ENCODE measurements at places on chromosomes 12 and 14.

GRCh38 chr12:81296556-81297305 is 218.9 kb downstream of the ACSS3 start:
- H3K27ac ChIP-seq, result no peak overlapping the region

- no peaks in the 10 kb centered on the region for H3K4me1 ChIP-seq
- DNase-seq, result no peak
- peaks cover 3% of the 10 kb centered on the region for H3K36me3 ChIP-seq
- H3K27me3 ChIP-seq, result no peaks in the 10 kb centered on the region
Measured at GRCh38 chr12:99695050-99695449, 47.5 kb downstream of the GARIN6 start.

GRCh38 chr12:82605115-82605514 is 81.6 kb upstream of the TMTC2 start:
- H3K4me1 ChIP-seq, result no peaks in the 10 kb centered on the region
- H3K4me3 ChIP-seq, result no peak overlapping the region
- H3K27ac ChIP-seq, result no peak overlapping the region
- DNase-seq, result no peak
- H3K36me3 ChIP-seq, result peaks cover 2% of the 10 kb centered on the region

GRCh38 chr12:68577949-68578348 is 32.8 kb upstream of the RAP1B start:
- H3K27ac ChIP-seq, result no peak overlapping the region
- no peaks in the 10 kb centered on the region for H3K36me3 ChIP-seq
- peaks cover 5% of the 10 kb centered on the region for H3K4me1 ChIP-seq
- no peak for DNase-seq

DNA sequence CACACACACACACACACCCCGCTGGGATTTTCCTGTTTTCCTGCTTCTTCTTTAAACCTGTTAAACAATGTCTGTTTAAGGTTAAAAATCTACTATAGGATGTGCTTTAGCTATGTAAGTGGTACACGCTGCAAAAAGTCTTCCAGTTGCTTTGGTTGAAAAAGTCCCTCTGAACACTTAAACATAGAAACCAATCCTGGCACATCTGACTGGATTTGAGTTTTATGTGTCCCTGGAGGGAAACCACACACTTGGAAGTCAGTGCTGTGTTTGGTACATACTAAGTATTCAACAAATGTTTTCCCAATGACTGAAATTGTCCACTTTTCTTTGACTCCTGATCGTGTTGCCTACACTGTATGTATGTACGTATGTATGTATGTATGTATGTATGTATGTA is 22.0 kb downstream of the CFL2 start:
- H3K36me3 ChIP-seq, result no peaks in the 10 kb centered on the region
- no peak for DNase-seq
- no peak overlapping the region for H3K27ac ChIP-seq
- peaks cover 9% of the 10 kb centered on the region for H3K4me1 ChIP-seq

GRCh38 chr12:77999074-77999715 is 168.5 kb downstream of the NAV3 start:
- no peaks in the 10 kb centered on the region for H3K36me3 ChIP-seq
- H3K27me3 ChIP-seq, result no peaks in the 10 kb centered on the region
- no peak for DNase-seq
- H3K27ac ChIP-seq, result no peak overlapping the region
- H3K4me1 ChIP-seq, result no peaks in the 10 kb centered on the region

- peaks cover 3% of the 10 kb centered on the region for H3K4me1 ChIP-seq
- no peak overlapping the region for H3K4me3 ChIP-seq
- no peak overlapping the region for H3K27ac ChIP-seq
- DNase-seq, result no peak
- H3K27me3 ChIP-seq, result no peaks in the 10 kb centered on the region
Measured at GRCh38 chr12:39355841-39356240, 87.1 kb downstream of the KIF21A start.

DNA sequence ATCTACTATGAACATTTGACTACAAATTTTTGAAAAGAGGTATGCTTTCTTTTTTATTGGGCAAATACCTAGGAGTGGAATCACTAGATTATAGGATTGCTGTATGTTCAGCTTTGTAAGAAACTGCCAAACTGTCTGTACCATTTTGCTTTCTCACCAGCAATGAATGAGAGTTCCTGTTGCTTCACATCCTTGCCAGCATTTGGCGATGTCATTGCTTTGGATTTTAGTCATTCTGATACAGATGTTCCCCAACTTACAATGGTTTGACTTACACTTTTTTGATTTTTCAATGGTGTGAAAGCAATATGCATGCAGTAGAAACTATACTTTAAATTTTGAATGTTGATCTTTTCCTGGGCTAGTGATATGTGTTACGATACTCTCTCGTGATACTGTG is 328.7 kb downstream of the RAD51B start:
- H3K27ac ChIP-seq, result no peak overlapping the region
- H3K4me1 ChIP-seq, result peaks cover 19% of the 10 kb centered on the region
- no peak for DNase-seq
- no peak overlapping the region for H3K4me3 ChIP-seq
- no peaks in the 10 kb centered on the region for H3K27me3 ChIP-seq

GRCh38 chr12:119902084-119902509 is 25.0 kb upstream of the CIT start:
- H3K4me1 ChIP-seq, result peaks cover 4% of the 10 kb centered on the region
- H3K4me3 ChIP-seq, result peak overlapping the region; percentile 25
- DNase-seq, result peak; percentile 52
